Fibroblast of lung (primary cell): ENCODE measurements at places on chromosomes 2 and 18.

DNA sequence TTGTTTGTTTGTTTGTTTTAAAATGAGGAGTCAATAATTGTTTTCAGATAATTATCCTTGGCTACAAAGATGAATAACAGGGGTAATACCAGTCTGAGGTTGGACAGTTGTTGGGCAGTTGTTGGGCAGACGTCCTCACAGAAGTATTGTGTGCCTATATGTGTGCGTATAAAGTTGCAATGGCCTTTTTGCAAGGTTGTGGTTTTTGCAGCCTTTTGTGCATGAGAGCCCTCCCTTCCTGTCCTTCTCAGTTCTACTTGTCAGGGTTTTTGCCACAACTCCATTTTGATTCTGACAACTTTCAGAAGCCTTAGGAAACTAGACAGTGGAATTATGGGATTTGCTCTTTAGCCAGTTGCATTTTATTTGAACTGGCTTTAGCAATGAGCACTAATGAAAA is 6.0 kb upstream of the STK39 start:
- DNase-seq = no peak

GRCh38 chr18:46337271-46337670 is 233.1 kb downstream of the HAUS1 start:
- DNase-seq = no peak

DNA sequence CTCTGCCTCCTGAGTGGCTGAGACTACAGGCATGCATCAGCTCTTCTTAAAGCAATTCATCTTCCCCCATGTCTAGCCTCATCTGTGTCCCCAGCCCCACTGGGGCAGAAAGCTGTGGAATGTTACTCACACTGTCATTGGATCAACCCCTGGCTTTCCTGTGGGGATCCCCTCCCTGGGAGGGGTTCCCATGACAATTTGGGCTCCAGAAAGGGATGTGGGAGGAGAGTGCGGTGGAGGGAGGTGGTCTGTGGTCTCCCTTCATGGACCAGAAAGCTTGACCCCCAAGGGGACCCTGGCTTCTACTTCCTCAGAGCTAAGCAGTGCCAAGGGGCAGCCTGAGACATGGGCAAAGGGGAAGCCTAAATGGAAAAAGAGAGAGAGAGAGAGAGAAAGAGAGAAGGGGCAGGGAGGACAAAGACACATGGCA is 1.3 kb downstream of the NGEF start:
- DNase-seq = no peak

DNA sequence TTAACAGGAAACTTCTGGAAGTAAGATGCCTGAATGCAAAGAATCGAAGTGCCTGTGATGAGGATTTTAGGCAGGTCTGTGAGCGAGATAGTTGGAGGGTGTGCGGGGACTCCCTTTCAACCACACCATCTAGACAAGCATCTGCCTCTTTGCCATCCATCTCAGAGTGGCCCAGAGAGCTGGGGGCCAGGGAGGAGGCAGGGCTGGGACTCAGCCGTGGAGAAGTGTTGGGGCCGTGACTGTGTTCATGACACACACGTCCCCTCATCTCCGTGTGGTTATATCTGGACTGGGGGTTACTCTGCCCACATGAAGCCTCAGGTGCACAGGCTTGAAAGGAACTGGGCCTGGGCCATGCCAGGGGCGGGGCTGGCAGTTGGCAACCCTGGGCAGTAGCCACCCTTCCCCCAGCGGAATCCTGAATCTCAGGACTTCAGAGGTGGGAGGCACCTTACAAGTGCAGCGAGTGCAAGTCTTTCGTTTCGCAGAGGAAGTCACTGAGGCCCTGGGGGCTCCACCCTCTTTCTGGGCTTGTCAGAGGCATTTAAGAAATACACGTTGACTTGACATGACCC is 112.5 kb downstream of the SLC4A3 start:
- DNase-seq = no peak

DNA sequence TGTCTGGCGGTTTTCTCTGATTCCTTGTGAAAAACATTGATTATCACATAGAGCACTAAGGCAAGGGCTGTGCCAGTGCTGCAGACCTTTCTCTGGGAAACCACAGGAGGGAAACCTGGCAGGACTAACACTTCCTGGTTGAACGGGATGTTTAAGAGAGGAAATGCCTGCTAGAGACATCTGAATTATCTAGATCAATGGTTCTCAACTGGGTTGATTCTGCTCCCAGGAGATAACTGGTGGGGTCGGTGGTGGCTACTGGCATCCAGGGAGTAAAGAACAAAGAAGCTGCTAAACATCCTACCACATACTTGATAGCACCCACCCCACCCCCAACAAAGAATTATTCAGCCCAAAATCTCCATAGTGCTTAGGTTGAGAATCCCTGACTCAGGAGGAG is 37.5 kb downstream of the DDX18 start:
- no peak for DNase-seq

- peak; percentile 31 for DNase-seq
Measured at GRCh38 chr18:79396431-79397246, 909 bp downstream of the NFATC1 start.

DNA sequence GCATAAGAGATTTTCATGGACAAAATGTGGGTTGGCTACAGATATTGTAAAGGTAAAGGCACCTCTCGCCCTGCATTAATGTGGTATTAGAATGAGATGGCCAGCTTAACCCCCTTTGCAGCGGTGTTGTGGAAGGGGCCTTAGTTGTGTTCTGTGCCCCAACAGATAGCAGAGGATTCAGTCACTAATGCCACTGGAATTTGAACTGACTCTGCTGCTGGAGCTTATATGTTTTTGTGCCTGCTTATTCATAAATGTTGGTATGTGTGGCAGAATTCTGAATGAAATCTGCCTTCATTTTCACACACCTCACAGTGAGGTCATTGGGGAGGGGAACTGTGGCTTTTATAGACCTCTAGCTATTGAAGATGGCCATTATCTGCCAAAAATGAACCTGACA is 90.7 kb upstream of the ITGA6 start:
- DNase-seq = no peak

DNA sequence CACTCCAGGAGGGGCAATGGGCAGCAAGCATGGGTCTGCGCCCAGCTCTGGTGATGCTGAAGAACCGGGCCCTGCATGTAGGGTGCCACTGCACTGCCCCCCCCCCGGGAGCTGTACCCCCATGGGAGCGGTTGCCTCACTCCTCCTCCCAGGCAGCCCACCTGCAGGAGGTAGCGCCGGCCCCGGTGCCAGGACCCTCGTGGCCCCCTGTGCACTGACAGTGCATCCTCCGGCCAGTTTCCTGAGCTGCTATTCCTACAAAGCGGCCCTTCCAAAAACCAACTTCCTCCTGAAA is 109.4 kb downstream of the ZNF516 start:
- no peak for DNase-seq

DNA sequence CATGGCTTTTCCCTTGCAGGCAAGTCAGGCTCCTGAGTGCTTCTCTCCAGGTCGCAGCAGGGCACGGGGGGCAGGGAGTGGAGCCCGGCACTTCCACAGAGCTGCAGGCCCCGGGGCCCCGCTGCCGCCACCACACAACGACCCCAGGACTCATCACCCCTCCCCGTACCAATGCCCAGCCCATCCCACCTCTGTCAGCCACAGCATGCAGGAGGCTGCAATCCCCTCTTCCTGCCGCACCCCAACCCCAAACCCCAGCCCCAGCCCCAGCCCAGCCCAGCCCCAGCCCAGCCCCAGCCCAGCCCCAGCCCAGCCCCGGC is 288.0 kb downstream of the NDUFA10 start:
- no peak for DNase-seq

GRCh38 chr2:149100739-149101699 is 62.5 kb downstream of the LYPD6B start:
- no peak for DNase-seq

- peak; percentile 76 for DNase-seq
Measured at GRCh38 chr2:215784371-215784783, 229.0 kb downstream of the MREG start.

DNA sequence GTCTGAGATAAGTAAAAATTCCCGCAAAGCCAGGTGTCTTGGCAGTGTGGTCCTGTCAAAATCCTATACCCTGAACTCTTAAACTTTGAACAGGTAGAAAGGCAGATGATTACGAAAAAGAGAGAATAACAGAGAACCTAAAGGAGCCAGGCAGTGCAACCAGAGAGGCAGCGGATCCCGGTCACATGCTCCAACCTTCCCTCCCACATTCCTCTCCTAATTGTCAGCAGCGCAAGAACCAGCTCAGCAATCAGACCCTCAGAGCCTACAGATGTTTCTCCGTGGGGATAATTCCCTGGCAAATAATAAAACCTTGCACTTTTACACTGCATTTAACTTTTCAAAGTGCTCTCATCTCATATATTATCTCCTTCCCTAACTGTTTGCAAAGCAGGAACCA is 124.8 kb downstream of the EPHA4 start:
- DNase-seq = peak; percentile 46

GRCh38 chr18:80009661-80010550 is 21.5 kb upstream of the TXNL4A start:
- DNase-seq = peak; percentile 97

DNA sequence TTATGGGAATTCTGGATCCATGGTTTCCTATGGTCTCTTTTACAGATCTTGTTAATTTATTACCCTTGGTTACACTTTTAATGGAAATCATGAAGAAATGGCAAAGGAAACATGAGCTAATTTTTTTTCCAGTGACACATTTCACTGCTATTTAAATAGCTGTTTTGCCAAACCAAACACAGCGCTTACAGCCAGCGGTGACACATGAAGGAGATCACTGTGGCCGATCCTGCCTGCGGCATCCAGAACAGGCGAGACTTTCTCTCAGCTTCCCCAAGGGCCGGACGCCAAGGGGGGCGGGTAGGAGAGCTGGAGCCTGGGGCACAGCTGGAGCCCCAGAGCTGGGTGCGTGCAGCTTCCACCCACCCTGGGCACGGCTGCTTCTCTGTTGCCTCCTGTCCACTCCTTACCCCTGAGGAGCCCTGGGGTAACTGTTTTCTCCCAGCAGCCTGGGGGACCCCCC is 81.4 kb upstream of the PKDCC start:
- peak; percentile 94 for DNase-seq

- peak; percentile 80 for DNase-seq
Measured at GRCh38 chr18:60372596-60372995, at the start of gene MC4R. Gene MC4R, minus strand, starts transcription at chr18:60372775. Its CDS starts 426 bp downstream, at chr18:60372349.

- DNase-seq = no peak
Measured at GRCh38 chr2:23028106-23028505, 356.9 kb upstream of the KLHL29 start.

DNA sequence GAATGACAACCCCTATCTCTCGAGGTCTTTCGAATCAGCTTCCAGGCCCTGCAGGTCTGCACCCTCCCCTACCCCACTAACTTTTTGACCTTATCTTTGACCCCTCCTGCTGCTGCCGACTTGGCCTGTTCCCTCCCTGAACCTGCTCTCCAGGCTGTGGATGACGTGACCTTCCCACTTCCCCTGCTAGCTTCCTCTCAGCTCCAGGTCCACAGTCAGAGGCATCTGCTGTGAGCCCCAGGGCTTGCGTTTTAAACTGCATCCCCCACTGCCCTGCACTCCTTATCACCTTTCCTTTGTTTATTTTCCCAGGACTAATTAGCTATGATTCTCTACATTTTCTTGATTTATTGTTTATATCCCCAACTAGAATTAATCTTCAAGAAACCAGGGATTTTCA is 71.2 kb upstream of the ALKAL2 start:
- DNase-seq = no peak

- no peak for DNase-seq
Measured at GRCh38 chr2:112607680-112608438, 23.4 kb downstream of the CHCHD5 start.

DNA sequence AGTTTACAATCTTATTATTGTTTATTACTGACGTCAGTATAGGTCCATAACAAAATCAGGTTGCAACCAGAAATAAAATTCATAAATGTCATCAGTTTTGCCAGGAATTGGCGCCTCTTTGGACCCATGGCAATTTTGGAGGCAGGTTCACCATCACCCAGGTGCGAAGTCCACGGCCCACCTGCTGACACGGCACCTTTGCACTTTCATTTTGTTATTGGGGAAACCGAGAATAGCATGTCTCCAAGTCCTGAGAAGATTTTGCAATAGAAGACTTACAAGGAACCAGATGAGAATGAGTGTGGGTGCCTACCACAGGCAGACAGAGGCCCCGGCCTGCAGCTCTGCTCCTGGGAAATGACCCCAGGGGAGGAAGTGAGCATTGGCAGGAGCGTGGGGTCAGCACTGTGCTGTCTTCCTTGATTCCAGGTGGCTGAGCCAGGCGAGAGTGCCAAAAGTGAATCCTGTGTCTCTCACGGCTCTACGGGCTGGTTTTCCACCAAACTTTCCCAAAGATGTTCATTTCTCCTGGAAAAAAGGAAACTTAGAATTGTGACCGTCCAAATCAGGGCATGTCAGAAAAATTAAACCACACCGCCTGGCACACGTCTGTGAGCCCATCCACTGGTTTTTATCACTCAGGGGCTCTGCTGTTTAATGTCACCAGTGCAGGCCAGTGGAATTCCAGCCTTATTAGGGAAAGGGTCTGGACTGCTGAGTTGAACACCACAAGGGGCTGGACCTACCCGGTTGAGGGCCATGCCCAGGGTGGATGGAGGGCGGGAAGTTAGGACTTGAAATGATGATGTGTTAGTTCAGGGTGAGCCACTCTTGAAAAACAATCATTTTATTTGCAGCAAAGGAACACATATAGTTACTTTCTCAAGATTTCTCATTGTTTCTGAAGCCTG is 96.5 kb downstream of the PTGR3 start:
- DNase-seq = no peak

- DNase-seq = no peak
Measured at GRCh38 chr2:212288308-212288707, 250.3 kb downstream of the ERBB4 start.

DNA sequence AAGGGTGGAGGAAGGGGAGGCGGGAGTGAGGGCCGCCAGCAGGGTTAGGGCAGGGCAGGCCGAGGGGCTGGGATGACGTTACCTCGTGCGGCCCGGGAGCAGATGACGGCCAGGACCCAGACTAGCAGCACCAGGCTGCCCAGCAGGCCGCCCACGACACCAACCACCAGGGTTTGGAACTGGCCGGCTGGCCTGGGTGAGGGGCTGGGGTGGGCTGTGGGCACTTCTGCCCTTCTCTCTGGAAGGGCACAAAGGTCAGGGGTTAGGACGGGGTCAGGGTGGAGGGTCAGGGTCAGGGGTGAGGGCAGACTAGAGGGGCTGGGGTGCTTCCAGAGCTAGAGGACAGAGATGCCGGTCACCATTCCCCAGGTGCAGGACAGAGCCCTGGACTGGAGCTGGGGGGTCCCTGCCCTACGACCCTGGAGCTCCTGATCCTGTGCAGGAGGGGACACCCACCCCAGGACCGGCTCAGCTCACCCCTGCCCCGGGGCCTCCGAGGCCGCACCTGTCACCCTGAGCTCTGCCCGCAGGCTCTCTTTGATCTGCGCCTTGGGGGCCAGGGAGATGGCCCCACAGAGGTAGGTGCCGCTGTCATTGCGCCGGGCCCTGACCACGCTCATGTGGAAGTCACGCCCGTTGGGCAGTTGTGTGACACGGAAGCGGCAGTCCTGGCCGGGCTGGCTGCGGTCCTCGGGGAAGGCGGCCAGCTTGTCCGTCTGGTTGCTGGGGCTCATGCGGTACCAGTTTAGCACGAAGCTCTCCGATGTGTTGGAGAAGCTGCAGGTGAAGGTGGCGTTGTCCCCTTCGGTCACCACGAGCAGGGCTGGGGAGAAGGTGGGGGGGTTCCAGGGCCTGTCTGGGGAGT is 6.3 kb downstream of the PDCD1 start:
- DNase-seq = no peak
